ENCODE measurements at places on chromosomes 6 and 20. TPM values are rescaled to one million over a fixed set of nuclear protein-coding genes. Genes with fewer than 3 reads are reported as not detected.

GRCh38 chr6:68279793-68280557 lies 355.1 kb upstream of the ADGRB3 start:
- peak; percentile 72 for DNase-seq

RAET1L gene
- total RNA-seq = not detected

PPP1R14C gene
- 6.6 TPM for total RNA-seq

XKR7 gene
- 0.36 TPM for total RNA-seq

GRCh38 chr20:35615667-35616464 lies at the start of gene SPAG4:
TSS of gene SPAG4 (plus strand) at chr20:35615829. CDS start at chr20:35616004, 175 bp downstream.
- DNase-seq = peak; percentile 58

DNA sequence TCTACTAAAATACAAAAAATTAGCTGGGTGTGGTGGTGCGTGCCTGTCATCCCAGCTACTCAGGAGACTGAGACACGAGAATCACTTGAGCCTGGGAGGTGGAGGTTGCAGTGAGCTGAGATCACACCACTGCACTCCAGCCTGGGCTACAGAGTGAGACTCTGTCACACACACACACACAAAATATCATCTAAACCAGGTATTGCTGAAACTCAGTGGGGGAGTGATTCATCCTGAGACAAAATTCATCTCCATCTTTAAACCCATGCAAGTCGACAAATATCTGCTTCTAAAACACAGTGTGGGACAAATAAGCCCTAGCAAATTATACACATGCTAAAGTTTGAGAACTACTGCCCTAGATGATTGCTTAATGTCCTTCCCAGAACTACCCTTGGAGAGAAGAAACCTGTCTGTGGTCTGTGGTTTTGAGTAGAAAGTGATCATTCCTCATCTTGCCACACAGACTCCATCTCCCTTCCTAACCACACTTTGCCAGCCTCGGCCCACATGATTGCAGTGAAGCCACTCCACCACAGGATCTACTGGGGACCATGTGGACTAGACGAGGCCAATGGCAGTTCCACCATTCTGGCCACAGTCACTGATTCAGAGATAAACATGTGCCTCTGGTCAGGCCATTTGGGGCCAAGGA lies 130.3 kb downstream of the OPRM1 start:
- peak; percentile 5 for DNase-seq

Measured in astrocyte (in vitro differentiated cells and primary cell).